ENCODE measurements at places on chromosomes 5 and 9.

DNA sequence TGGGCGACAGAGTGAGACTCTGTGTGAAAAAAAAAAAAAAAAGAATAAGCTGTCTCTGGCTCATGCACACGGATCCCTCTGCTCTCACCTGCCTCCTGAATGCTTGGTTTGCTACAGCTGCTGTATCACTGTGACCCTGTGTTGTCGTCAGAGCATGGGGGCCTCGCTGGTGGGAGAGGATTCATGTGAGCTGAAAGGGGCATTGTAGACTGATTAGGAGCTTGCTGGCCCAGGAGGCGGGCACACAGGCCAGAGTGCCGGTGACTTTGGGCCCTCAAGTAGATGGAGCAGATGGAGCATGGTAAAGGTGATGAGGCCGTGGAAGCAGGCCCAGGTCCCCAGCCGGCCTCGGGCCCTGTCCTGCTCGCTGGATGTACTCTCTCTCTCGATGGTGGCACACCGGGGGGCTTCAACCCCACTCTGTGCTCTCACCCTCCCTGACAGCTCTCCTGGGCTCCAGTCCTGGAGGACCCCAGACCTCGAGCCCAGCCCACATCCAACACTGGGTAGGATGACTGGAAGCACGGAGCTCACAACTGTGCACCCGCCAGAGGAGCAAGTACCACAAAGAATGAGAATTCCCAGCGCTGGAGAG is 7.1 kb downstream of the FLT4 start:
- DNase-seq = no peak

DNA sequence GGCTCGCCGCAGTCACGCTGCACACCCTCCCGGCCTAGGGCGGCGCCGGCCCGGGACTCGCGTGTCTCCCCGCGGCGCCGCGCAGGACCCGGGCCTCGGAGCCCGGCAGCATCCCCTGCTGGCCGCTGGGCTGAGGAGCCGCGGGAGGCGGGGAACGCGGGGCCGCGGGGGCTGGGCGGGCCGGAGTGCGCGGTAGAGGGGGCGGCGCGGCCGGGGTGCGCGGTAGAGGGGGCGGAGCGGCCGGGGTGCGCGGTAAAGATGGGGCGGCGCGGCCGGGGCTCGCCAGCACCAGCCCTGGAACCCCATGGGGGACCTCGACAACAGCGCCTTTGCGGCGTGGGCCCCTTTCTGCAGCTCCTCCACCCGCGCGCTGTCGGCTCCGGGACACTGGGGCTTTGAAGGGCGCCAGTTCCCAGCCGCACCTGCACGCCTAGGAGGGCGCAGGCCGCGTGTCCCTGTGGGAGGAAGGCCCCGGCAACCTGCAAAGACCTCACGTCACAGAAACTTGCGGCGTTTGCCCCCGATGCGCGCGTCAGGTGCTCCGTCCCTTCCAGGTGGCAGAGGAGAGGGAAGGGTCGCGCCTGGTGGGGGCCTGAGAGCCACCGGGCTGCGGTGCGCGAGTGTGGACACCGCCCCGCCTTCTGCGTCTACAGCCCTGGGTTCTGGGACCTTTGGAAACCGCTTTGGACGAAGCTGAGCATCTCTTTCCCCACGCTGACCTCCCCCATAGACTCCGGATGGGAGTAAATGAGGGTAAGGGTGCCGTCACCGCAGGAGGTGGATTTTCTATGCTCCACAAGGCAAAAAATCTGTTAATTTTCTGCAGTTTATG is 49.6 kb downstream of the NSUN2 start:
- DNase-seq = no peak

GRCh38 chr5:108361771-108362170 is 20.1 kb downstream of the FBXL17 start:
- DNase-seq = no peak

GRCh38 chr5:141373673-141374317 is at the start of gene PCDHGA6:
Gene PCDHGA6, plus strand, starts transcription at chr5:141373891. Its CDS starts 193 bp downstream, at chr5:141374084.
- DNase-seq = no peak

GRCh38 chr9:75551861-75552260 is 338.6 kb upstream of the PCSK5 start:
- no peak for DNase-seq

DNA sequence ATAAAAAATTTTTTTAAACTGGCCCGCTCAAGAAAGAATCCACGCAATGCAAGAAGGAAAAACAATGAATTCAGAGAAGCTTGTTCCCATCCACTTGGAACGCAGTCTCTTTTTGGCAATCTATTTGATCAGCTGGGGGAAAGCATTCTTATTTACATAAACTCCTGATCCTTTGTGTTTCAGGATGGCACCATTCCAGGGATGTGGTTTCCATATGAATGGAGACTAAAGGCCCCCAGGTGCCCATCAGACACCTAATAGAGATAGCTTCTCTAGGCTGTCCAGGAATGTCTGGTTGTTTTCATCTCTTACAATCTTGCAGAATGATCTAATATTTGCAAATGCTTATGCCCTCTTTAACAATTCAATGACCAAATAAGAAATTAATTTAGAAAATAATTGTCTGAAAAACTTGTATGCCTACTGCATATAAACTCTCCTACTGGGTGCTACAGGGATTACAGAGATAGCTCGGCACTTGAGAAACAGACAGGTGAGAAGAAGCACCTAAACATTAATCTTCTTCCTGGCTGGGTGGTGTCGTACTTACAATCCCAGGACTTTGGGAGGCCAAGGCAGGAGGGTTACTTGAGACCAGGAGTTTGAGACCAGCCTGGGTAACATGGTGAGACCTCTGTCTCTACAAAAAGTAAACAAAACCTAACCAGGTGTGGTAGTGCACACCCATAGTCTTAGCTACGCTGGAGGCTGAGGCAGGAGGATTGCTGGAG is 3.0 kb upstream of the RASGRF2 start:
- DNase-seq = no peak

DNA sequence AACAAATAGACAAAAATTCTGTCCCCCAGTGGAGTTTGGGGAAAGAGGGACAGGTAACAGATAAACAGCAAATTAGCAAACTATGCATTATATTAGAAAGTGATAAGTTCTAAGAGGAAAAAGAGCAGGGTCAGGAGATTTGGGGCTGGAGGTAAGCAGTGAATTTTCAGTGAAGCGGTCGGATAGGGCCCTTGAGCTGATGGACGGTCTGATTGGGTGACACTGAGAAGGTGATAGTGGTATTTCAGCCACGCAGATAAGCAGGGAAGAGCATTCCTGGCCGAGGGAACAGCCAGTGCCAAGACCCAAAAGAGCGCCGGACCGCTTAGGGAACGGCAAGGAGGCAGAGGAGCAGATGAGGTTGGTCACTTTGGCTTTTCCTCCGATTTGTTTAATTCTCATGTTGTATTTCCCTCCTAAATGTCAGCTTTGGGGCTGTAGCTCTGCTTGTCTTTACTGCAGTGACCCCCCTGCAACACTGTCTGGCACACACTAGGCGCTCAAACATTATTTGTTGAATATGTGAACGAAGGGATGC is 1.1 kb upstream of the PTPN3 start:
- DNase-seq = no peak

DNA sequence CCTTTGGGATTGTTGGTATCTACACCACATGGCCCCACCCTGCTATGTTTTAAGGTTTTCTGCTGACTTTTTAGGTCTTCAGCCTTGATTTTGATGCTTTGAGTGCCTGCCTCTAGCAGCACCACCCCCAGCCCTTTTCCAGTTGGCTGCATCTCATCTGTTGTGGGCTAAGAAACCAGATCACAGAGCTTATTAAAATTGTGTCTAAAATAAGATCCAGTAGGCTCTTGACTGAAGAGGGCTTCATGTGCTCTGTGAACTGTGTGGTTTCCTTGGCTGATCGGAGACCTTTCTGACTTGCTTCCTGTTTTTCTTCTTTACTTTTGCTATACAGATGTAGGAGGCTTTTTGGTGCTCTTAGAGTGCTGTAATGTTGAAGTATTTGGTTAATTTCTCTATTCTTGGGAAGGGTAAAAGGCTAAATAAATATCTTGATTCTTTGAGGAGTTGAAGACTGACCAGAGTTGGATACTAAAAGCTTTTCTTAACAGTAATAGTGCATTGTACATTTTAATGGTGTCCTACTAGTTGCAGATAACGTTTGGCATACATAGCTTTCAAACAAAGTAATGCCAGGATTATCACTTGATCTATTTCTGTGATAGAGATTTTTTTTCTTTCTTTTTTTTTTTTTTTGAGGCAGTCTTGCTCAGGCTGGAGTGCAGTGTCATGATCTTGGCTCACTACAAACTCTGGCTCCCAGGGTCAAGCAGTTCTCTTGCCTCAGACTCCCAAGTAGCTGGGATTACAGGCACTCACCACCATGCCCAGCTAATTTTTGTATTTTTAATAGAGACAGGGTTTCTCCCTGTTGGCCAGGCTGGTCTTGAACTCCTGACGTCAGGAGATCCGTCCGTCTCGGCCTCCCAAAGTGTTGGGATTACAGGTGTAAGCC is 4.5 kb downstream of the UBE2D2 start:
- no peak for DNase-seq

GRCh38 chr5:110506378-110506777 is 220.1 kb downstream of the TMEM232 start:
- no peak for DNase-seq

- DNase-seq = no peak
These were observed 62.7 kb downstream of the SEMA4D start for GRCh38 chr9:89435071-89435823.

- peak; percentile 57 for DNase-seq
These were observed 56.7 kb downstream of the AOPEP start for GRCh38 chr9:94783102-94783682.

- no peak for DNase-seq
These were observed 62.1 kb downstream of the ZSWIM6 start for GRCh38 chr5:61394078-61394704.

- DNase-seq = no peak
These were observed 14.2 kb downstream of the RORB start for GRCh38 chr9:74511333-74511732.

DNA sequence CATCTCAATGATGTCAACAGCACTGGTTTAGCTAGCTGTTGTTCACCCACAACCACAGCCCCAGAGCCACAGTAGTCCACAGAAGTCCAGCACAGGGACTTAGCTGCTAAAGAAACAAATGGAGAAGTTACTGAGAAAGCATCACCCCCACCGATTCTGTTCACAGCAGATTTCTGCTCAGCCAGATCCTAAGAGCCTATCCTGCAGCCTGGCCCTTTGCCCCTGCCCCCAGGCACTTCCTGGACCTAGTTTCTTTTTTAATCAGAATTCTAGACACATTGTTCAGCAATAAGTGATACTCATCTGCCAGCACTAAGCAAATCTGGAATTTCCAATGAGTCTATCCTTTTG is 7.4 kb downstream of the B4GALT1 start:
- DNase-seq = no peak

DNA sequence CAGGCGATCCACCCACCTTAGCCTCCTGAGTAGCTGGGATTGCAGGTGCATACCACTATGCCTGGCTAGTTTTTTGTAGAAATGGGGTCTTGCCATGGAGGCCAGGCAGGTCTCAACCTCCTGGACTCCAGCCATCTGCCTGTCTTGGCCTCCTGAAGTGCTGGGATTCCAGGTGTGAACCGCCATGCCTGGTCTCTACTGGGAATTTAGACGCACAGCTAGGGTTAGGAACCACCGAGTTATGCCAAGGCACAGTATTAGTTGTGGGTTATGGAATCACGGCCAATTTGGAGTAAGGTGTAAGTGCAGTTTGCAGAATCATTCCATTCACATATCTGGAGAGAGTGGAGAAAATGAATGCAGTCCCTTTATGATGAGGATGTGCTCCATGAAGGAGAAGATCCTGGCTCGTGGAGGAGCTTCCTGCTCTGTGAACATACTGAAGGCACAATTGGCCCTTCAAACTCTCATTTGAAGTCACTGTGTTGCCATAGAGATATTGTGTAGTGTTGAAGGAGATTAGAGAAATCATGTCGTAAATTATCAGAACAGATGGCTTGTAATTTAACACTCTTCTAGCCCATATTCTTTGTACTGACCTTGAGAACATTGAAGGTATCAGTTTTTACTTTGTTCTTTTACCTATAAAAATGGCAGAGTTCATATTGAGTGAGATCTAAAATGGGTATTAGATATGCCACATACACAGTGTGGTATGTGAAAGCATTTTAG is 18.8 kb downstream of the TRIO start:
- no peak for DNase-seq

GRCh38 chr5:57184322-57184721 is 10.5 kb downstream of the GPBP1 start:
- DNase-seq = no peak

DNA sequence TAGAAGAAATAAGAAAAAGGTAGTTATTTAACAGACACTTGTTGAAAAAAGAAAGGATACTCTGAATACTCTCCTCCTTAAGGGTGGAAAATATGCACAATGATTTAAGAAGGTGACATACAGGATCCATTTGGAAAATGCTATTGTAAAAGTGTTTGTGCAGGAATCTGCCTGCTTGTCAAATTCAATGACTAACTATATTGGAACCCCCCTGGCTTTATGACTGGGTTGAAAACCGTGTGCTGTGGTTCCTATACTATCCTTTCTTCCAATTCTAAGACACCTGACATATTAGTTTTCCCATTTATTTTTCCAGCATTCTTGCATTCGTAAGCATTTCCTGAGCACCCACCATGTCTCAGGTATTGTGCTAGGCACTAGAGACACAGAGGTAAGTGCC is 220.0 kb downstream of the GLIS3 start:
- DNase-seq = no peak

- DNase-seq = no peak
These were observed 81.4 kb downstream of the DENND1A start for GRCh38 chr9:123848447-123849085.
